Stimulated activated naive B cell treated with anti-CD40 and anti-IgM and Interleukin-4, amounts not matched to agents 10 μg/mL and 1 μg/mL and 100 μg/mL, for 72 hours (primary cell): ENCODE measurements at places on chromosomes 3 and 15.

- H3K4me1 ChIP-seq, result peaks cover 38% of the 10 kb centered on the region
- DNase-seq, result no peak
Measured at GRCh38 chr3:57805266-57805665, 49.2 kb downstream of the SLMAP start.

- H3K4me3 ChIP-seq, result no peak overlapping the region
- H3K27me3 ChIP-seq, result no peaks in the 10 kb centered on the region
- DNase-seq, result no peak
- peaks cover 7% of the 10 kb centered on the region for H3K36me3 ChIP-seq
Measured at GRCh38 chr3:37262816-37263393, 88.5 kb upstream of the LRRFIP2 start.

- H3K27me3 ChIP-seq, result peaks cover 8% of the 10 kb centered on the region
- no peaks in the 10 kb centered on the region for H3K36me3 ChIP-seq
- no peak overlapping the region for H3K4me3 ChIP-seq
- H3K4me1 ChIP-seq, result no peaks in the 10 kb centered on the region
- no peak for DNase-seq
Measured at GRCh38 chr15:61016087-61016486, 213.0 kb downstream of the RORA start.

DNA sequence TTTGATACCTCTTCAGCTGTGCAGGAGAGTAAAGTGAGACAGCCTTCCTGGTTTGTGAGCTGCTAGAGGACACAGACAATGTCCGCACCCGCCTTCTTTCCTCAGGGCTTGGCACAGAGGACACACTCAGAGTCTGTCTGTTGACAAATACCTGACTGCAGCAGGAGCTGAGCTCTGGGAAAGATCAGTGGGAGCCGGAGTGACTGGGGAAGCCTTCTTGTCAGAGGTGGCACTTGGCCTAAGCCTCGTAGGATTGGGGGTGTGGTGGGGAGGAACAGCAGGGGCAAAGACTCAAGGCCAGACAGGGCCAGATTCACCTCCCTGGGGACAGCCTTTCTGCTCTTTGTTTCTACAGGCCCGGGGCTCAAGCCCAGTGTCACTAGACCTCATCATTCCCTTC is 3.3 kb upstream of the IL17RC start:
- H3K4me1 ChIP-seq, result peaks cover 34% of the 10 kb centered on the region
- H3K4me3 ChIP-seq, result no peak overlapping the region
- H3K36me3 ChIP-seq, result peaks cover 3% of the 10 kb centered on the region
- DNase-seq, result no peak
- no peak overlapping the region for H3K27ac ChIP-seq

DNA sequence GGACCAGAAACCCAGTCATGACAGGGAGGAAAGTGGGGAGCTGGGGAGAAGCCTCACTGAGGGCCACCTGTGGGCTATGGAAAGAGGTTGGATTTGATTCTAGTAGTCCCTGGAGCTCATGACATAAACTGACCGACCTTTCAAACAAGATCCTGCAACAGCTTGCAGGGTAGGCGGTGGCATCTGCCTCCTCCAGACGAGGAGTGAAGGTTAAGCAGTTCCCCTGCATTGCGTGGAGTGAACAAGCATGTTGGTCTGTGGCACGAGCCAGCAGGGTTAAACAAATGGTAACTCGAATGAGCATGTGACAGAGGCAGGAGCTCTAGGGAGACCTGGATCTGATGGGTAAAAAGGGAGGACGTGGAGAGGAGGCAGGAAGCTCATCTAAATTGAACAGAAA is 12.7 kb downstream of the TGM4 start:
- peaks cover 34% of the 10 kb centered on the region for H3K27me3 ChIP-seq
- peaks cover 5% of the 10 kb centered on the region for H3K4me1 ChIP-seq
- no peak overlapping the region for H3K4me3 ChIP-seq
- no peak for DNase-seq

DNA sequence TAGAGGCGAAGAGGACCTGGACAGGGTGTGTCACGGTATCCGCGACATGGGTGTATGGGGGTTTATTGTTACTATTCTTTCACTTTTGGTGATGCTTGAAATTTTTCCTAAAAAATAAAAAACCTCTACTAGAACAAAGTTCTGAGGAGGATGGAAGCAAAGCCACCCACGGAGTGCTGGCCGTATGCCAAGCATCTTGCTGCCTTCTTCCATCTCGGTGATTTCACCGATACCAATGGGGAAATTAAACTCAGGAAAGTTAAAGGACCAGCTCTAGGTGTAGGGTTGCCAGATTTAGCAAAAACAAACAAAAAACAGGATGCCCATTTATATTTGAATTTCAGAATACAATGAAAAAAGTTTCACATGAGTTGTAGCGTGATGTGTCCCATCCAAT is 33.9 kb downstream of the SMAD6 start:
- H3K4me1 ChIP-seq, result no peaks in the 10 kb centered on the region
- no peak overlapping the region for H3K27ac ChIP-seq
- H3K36me3 ChIP-seq, result no peaks in the 10 kb centered on the region
- H3K4me3 ChIP-seq, result no peak overlapping the region
- peaks cover 13% of the 10 kb centered on the region for H3K27me3 ChIP-seq

DNA sequence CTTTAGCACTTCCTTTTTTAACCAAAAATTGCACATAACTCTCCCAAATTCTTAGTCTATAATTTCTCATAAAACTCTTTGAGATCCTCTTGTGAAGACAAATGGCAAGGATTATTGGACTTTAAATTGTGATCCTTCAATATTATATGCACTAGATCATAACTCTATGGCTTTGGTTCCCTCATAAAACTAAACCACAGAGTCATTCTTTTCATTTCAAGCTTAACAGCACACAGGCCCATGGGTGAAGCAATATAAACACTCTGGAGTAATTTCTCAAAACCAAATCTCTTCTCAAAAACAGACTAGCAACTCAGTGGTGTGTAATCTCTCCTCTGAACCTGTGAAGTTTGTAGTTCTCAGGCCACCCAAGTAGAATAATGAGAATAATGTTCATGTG is 171.0 kb upstream of the NECTIN3 start:
- H3K4me3 ChIP-seq, result no peak overlapping the region
- H3K27ac ChIP-seq, result no peak overlapping the region
- H3K27me3 ChIP-seq, result no peaks in the 10 kb centered on the region
- H3K4me1 ChIP-seq, result no peaks in the 10 kb centered on the region

- H3K36me3 ChIP-seq, result no peaks in the 10 kb centered on the region
- H3K4me3 ChIP-seq, result peak overlapping the region; percentile 75
- peaks cover 16% of the 10 kb centered on the region for H3K27me3 ChIP-seq
- no peak for DNase-seq
- no peak overlapping the region for H3K27ac ChIP-seq
Measured at GRCh38 chr3:156606729-156607128, 51.8 kb upstream of the SSR3 start.

- H3K36me3 ChIP-seq, result peaks cover 32% of the 10 kb centered on the region
- no peak overlapping the region for H3K4me3 ChIP-seq
- peak overlapping the region; percentile 73 for H3K27ac ChIP-seq
- H3K27me3 ChIP-seq, result peaks cover 4% of the 10 kb centered on the region
- DNase-seq, result no peak
Measured at GRCh38 chr3:127833281-127834032, 11.1 kb upstream of the MGLL start.

DNA sequence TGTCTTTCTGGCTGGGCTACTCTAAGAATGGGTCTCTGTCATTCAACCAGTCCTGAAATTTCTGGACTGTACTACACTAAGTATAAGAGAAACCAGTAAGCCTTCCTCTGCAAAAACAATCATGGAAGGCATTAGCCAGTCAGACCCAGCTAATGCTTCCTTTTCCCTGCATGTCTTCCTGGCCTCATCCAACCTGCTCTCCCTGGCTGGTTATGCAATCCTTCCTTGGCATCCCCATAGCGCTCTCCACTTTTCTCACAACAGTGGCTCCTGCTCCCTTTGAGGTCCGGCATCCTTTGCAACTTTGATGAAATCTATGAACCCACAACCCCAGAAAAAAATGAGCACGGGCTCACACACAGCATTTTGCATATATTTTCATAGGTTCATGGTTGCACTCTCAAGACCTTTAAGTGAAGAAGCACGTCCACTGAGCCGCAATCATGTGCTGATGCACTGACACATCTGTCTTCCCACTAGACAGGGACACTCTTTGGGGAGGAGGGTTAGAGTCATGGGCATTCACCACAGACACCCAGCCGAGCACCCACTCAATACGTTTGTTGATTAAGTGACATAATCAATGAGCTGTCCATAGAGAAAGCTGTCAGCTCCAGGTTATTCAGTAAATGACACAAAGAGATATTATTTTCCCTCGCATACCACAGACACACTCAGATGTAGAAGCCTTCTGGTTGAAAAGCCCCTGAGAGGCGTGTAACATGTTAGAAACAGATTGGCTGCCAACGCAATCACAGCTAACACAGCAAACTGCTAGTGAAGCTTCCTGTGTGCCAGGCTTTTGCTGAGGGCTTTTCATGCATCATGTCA is 66.7 kb downstream of the PLD1 start:
- H3K36me3 ChIP-seq, result no peaks in the 10 kb centered on the region
- peaks cover 6% of the 10 kb centered on the region for H3K27me3 ChIP-seq
- no peak for DNase-seq
- H3K27ac ChIP-seq, result no peak overlapping the region
- H3K4me1 ChIP-seq, result no peaks in the 10 kb centered on the region

- H3K27ac ChIP-seq, result no peak overlapping the region
- H3K36me3 ChIP-seq, result no peaks in the 10 kb centered on the region
- H3K4me3 ChIP-seq, result no peak overlapping the region
- no peak for DNase-seq
- H3K4me1 ChIP-seq, result peaks cover 2% of the 10 kb centered on the region
Measured at GRCh38 chr3:56851966-56852884, 50.5 kb upstream of the ARHGEF3 start.

- H3K27ac ChIP-seq, result peak overlapping the region; percentile 2
- no peak overlapping the region for H3K4me3 ChIP-seq
- peaks cover 41% of the 10 kb centered on the region for H3K36me3 ChIP-seq
- no peak for DNase-seq
Measured at GRCh38 chr15:82165948-82166376, 96.6 kb downstream of the EFL1 start.

GRCh38 chr3:80696280-80696679 is 928.5 kb upstream of the ROBO1 start:
- H3K4me3 ChIP-seq, result no peak overlapping the region
- DNase-seq, result no peak
- H3K27ac ChIP-seq, result no peak overlapping the region
- no peaks in the 10 kb centered on the region for H3K4me1 ChIP-seq
- no peaks in the 10 kb centered on the region for H3K36me3 ChIP-seq

DNA sequence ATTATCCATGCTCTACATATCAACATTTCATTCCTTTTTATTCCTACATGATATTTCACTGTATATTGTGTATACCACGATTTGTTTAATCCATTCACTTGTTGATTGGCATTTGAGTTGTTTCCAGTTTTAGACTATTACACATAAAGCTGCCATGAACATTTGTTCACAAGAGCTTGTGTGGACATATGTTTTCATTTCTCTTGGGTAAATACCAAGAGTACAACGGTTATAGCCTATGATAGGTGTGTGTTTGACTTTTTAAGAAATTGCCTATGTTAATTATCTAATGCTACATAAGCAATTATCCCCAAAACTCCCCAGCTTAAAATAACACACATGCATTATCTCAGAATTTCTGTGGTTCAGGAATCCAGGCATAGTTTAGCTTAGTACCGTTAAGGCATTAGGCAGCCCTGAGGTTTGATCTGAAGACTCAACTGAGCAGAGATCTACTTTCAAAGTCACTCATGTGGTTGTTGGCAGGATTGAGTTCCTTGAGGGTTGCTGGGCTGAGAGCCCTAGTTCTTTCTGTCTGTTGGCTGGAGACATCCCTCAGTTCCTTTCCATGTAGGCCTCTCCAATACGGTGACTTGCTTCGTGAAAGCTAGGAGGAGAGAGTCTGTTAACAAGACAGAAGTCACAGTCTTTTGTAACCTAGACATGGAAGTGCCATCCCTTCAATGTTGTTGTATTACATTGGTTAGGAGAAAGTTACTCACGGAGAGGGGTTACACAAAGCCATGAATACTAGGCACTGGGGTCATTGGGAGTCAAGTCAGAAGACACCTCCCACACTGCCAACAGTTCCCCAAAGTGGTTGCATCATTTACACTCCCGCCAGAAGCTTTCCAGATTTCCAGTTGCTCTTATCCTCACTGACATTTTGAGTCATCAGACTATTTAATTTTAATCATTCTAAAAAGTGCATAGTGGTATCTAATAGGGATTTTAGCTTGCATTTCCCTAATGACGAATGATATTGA is 21.0 kb upstream of the PCSK6 start:
- peaks cover 18% of the 10 kb centered on the region for H3K27me3 ChIP-seq
- DNase-seq, result no peak
- no peak overlapping the region for H3K27ac ChIP-seq
- no peaks in the 10 kb centered on the region for H3K36me3 ChIP-seq

GRCh38 chr3:165446555-165446954 is 250.4 kb upstream of the SLITRK3 start:
- no peaks in the 10 kb centered on the region for H3K36me3 ChIP-seq
- no peak overlapping the region for H3K4me3 ChIP-seq
- DNase-seq, result no peak
- no peaks in the 10 kb centered on the region for H3K4me1 ChIP-seq
- no peak overlapping the region for H3K27ac ChIP-seq

DNA sequence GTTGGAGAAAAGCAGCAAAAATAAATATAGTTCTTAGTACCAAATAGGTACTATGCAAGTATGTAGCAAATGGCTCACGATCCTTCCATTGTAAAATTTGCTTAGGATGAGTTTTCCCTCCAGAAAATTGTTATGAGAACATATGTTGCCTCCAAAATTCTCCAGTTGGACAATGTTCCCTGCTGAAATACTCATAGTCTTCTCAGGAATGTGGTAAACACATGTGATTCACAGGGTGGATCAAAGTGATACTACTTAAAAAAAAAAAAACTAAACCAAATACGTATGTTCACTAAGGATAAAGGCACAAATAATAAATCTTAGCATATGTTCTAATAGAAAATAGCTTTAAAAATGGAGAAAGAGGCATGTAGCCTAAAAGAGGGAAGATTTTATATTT is 84.3 kb upstream of the ZNF385D start:
- no peaks in the 10 kb centered on the region for H3K27me3 ChIP-seq
- H3K4me1 ChIP-seq, result no peaks in the 10 kb centered on the region
- DNase-seq, result no peak
- no peak overlapping the region for H3K27ac ChIP-seq

DNA sequence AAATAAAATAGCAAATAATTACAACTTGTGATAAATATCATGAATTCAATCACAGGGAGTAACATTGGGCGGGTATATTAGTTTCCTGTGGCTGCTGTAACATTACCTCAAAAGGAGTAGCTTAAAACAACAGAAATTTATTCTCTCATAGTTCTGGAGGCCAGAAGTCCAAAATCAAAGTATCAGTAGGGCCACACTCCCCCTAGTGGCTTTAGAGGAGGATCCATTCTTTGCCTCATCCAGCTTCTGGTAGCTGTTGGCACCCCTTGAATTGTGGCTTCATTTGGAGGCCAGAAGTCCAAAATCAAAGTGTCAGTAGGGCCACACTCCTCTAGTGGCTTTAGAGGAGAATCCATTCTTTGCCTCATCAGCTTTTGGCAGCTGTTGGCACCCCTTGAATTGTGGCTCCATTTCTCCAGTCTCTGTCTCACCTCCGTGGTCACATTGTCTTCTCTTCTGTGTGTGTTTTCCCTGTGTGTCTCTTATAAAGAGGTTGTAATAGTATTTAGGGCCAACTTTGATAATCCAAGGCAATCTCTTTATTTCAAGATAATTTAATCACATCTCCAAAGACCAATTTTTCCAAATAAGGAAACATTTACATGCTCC is 3.1 kb upstream of the CFAP20DC start:
- no peak for DNase-seq
- no peaks in the 10 kb centered on the region for H3K27me3 ChIP-seq
- H3K4me1 ChIP-seq, result peaks cover 7% of the 10 kb centered on the region
- H3K27ac ChIP-seq, result no peak overlapping the region

GRCh38 chr3:30943206-30943605 is 48.7 kb upstream of the GADL1 start:
- no peaks in the 10 kb centered on the region for H3K36me3 ChIP-seq
- H3K4me1 ChIP-seq, result no peaks in the 10 kb centered on the region
- DNase-seq, result no peak
- H3K27ac ChIP-seq, result no peak overlapping the region
- H3K4me3 ChIP-seq, result no peak overlapping the region
